Activated CD4-positive, alpha-beta T cell treated with anti-CD3 and anti-CD28 coated beads, Interleukin-2, amount 50 U/mL, for 1 hour (primary cell): ENCODE measurements at places on chromosomes 7 and 10.
A peak's percentile ranks its signal among the peaks of the same experiment; 100 is the strongest.

GRCh38 chr10:70925377-70926225 is 37.2 kb upstream of the PCBD1 start:
- peak; percentile 55 for DNase-seq

DNA sequence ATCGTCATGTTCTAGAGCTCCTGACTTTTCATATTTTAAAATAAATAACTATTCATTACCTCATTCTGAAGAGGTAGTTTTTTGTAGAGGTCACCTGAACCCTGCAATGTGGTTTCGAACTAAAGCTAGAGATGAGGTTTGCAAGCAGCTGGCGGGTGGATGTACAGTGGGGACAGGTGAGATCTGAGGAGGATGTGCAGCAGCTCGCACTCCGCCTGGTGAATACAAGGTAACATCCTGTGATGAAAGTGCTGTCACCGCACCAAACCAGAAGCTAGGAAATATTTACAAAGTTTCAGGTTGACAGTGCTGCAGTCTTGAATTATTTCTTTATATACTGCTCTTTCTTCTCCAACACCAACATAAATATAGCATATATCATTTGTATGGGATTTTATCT is 26.5 kb downstream of the NDUFB2 start:
- DNase-seq, result peak; percentile 40

DNA sequence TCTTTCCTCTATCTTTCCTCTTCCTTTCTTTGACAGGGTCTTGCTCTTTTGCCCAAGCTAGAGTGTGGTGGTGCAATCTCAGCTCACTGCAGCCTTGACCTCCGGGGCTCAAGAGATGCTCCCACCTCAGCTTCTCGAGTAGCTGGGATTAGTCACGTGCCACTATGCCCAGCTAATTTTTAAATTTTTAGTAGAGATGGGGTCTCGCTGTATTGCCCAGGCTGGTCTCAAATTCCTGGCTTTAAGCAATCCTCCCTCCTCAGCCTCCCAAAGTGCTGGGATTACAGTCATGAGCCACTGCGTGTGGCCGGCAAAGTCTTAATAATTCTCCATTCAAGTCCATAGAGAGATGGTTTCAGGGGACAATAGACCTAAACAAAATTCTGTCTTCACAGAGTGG is 40.2 kb downstream of the COL26A1 start:
- DNase-seq, result no peak

DNA sequence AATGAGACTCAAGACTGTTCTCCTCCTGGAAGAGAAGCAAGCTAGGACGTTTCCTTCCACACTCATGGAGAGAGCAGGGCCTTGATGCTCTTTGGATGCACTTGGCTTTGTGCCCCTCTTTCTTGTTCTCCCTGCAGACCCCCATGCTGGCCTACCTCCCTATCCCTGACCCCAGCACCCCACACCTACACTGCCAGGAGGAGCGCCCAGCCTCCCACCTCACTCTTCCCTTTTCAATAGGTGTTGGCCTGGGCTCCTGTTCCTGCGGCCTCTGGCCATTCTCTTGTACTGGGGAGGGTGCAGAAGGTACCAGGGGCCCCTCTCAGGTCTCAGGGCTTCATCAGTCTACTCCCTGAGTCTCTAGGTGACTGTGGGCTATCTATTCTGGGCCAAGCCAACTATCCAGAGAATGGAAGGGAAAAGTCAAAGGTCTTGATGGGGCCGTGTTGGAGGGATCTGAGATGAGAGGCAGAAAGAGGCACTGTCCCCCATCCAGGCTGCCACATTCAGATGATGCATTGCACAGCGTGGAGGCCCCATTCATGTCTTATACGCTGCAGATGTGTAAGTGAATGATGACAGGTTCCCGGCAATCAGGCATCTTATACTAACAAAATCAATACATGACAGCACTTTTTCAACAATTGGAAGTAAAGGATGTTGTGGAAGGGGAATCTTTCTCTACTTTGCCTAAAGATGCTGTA is 32.7 kb upstream of the LOXL4 start:
- no peak for DNase-seq

- DNase-seq, result no peak
Observed at GRCh38 chr10:46096909-46097575, 51.0 kb upstream of the MSMB start.

DNA sequence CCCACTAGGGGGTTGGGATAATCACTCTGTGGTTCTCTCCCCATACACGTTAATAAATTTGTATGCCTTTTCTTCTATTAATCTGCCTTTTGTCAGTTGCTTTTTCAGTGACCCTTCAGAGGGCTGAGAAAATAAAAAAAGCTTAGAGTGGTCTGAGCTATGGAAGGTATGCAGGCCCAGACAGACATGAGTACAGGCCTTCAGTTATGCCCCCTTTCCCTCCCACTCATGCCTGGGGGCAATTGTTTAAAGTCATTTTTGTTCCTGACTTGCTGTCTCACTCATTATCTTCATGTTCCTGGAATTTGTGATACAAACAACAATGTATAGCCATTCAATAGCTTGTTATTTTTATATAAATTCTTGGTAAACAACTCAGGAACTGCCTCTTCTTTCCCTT is 170.8 kb downstream of the AKR1D1 start:
- no peak for DNase-seq

GRCh38 chr10:70849582-70850016 is 33.9 kb downstream of the SGPL1 start:
- DNase-seq, result no peak
